ENCODE measurements at places on chromosomes 3 and 15. TPM values are rescaled to one million over a fixed set of nuclear protein-coding genes. Genes with fewer than 3 reads are reported as not detected.

The P2RY14 gene
- 0.43 TPM for total RNA-seq

The P3H2 gene
- 11.1 TPM for total RNA-seq

The ABHD14A gene
- total RNA-seq, result 8.7 TPM

The MFGE8 gene
- 242 TPM for total RNA-seq

The OTOL1 gene
- not detected for total RNA-seq

The LDHAL6B gene
- not detected for total RNA-seq

The RPL39L gene
- total RNA-seq, result 12.2 TPM

The C2CD4B gene
- total RNA-seq, result not detected

The UBAP1L gene
- 0.71 TPM for total RNA-seq

The CCDC9B gene
- 13.8 TPM for total RNA-seq

The SLC22A13 gene
- 0.28 TPM for total RNA-seq

The FBXL22 gene
- total RNA-seq, result 1.4 TPM

The STAB1 gene
- 0.57 TPM for total RNA-seq

The ARHGEF26 gene
- 2.5 TPM for total RNA-seq

The DGKG gene
- total RNA-seq, result 2.0 TPM

The SLC15A2 gene
- 0.14 TPM for total RNA-seq

The IGSF10 gene
- 6.1 TPM for total RNA-seq

The PLXND1 gene
- 38.5 TPM for total RNA-seq

The ATP13A5 gene
- not detected for total RNA-seq

The ASB14 gene
- total RNA-seq, result not detected

The GABRG3 gene
- not detected for total RNA-seq

The COX5A gene
- total RNA-seq, result 34.6 TPM

The WDR72 gene
- total RNA-seq, result not detected

The CYP11A1 gene
- total RNA-seq, result 1.1 TPM

The CPNE9 gene
- total RNA-seq, result not detected
